Stimulated activated CD4-positive, alpha-beta T cell treated with anti-CD3 and anti-CD28 coated beads, Interleukin-15, amount 100 ng/mL, for 48 hours (primary cell): ENCODE measurements at places on chromosomes 1 and 21.

DNA sequence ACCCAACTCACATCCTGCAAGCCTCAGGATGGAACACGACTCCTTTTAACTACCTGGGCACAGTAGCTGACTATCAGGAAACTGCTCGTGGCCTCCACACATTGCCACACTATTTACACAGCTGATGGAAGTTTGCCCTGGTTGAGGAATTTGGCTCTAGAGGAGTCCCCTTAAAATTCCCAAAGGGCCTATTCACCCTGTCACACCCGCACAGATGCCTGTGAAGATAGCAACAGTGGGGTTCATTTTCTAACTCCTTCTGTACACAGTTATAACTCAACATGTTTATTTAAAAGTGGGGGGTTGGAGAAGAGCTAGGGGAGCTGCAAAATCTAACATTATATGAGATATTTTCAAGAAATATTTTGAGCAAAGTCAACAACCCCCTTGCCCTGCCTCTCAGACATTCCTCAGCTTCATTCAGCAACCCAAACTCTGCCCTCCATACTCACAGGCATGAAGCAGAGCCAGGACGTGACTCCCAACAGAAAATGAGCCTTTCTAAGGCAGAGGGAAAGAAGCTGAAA is 35.8 kb upstream of the CCN1 start:
- DNase-seq = no peak

GRCh38 chr21:41597227-41597626 is 89.3 kb upstream of the TMPRSS2 start:
- DNase-seq = no peak

DNA sequence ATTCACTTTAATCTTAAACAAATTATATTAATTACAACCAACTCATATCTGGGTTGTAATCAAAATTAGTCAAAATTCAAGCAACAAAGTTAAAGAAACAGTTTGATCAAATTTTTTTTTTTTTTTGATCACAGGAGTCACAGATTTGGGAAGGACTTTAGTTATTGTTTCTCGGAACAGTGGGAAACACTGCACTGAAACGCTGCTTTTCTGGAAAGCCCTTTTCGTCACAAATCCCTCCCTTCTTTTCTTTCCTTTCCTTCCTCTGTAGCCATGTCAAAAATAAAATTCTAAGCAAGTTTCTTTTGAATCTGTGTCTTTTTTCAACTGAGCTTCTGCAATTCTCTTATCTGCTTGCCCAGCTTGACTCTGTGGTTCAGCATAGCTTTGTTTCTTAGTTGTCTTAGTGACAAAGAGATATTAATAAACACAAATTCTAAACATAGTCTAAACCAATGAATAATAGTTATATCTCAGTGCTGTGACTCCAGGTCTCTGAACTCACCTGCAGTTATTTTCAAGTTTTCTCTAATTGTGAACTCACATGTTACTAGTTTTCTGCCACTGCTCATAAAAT is 53.8 kb downstream of the PTGS2 start:
- DNase-seq = no peak

DNA sequence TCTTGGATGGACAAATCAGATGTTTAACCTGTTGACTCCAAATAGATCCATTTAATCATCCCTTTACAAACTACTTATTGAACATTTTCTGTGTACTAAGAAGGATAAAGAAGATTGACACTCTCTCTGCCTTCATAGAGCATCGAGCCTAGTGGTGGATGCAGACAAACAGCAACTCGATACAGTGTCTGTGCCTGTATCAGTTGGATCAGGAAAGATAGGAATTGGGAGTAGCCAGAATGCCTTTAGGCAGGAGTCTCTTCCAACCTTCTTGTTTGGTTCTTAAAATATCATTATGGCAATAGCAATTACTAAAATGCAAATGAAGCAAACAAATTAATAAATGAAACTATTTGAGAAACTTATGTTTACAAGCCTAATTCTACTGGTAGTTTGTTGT is 89.0 kb upstream of the RAVER2 start:
- no peak for DNase-seq

DNA sequence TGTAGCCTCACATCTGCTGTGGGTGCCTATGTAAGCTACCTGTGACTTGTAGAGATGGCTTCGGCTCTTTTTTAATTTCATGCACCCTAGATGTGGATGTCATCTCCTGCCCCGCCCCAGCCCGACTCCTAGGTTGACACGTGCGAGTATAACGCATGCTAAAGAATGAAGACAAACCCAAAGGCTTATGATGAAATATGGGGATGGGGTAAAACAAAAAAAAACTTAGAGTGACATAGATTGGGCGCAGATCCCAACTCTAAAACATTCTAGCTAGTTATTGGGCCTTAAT is 613 bp upstream of the ERO1B start:
- no peak for DNase-seq

DNA sequence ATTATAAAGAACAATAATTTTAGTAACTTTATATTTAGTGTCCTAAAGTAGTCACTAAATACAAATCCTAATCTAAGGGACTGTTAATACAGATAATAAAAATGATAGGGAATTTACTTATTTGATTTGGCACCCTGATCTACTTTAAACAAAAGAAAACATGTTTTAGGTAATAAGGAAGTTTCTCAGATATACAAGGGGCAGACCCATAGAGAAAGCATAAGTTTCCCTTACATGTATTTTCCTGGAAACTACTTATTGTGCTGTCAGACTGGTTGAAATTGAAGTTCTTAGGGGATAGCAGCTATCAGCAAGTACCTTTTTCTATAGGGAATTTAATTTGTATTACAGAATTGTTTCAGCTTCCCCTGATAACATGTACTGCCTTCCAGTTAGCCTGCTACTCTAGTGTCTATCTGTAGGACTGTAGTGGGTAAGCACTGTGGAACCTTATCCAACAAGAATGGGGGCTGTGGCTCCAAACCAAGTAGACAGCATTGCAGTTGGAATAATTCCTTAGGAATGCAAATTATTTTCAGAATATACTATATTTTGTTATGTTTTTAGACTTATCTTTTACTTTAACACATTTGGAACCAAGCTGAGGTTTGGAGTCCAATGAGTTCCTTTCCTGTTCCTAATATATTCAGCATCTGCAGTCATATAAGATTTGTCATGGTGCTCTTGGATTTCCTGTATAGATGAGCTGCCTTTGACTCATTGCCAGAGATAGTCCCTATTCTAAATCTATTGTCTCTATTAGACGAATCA is 14.7 kb downstream of the MSH4 start:
- no peak for DNase-seq

DNA sequence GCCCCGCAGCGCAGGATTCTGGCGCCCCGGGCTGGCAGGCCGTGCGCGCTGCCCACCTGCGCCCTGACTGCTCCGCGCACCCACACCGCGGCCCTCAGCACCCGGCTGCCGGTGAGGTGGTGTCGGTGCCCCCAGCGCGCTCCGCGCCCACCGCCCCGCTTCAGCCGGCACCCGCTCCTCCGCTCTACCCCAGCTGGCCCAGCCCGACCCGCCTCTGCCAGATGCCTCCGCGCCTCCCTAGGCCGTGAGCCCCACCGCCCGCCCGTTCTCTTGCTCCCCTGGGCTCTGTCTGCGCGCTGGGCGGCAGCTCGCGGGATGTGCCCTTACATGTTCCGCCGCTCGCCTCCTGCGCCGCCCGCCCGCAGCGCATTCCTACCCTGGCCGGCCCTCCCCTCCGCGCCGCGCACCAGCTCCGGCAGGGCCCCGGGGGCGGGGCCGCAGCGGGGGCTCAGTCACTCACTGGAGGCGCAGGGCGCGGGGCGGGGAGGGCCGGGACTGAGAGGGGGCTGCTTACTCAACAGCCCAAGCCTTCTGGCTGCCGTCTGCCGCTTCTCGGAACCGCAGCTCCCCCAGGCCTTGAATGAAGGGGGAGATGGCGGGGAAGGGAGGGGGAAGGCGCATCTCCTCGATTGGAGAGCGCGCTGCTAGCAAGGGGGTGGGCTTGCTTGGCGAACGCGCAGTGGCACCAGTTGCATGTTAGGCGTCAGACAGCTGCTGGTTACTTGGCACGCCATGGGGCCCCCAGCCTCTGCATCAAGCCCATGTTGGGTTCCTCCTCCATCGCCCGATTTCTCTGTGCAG is at the start of gene PHLDA3:
Gene PHLDA3, minus strand, starts transcription at position 345 of the 801 bp plus-strand sequence. CDS start 402 bp downstream, outside the sequence.
- DNase-seq = no peak

GRCh38 chr1:173527151-173527826 is 50.2 kb downstream of the PRDX6 start:
- DNase-seq = no peak

- no peak for DNase-seq
Measured at GRCh38 chr1:203652724-203653461, 26.3 kb downstream of the ATP2B4 start.

GRCh38 chr1:116232989-116233514 is 121.9 kb downstream of the MAB21L3 start:
- DNase-seq = no peak

DNA sequence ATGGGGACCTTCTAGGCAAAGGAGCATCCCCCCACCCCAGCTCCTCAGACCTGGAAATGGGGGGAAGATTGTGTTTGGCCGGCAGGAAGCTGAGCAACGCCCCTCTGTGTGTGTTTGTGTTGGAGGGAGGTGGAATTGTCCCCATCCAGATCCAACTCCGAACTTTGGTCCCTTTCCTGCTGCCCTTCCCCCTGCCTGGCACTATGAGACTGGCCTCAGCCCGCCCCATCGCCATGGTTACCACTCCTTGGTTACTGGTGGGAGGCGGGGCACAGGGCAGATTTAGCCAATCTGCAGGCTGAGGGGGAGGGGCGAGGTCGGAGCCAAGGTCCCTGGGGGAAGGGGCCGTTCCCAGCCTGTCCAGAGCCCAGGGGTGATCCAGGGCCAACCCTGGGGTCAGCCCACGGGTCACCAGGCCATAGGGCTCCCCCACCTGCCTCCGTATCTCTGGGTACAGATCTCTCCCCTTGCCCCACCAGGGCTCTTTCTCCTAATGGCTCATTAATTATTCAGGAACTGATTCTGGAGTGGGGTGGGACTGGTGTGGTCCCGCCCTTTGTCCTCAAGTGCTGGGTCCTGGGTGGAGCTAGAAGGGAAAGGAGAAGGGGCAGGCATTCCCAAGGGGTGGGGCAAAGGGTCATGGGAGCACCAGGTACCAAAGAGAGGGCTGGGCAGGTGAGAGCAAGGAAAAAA is 15.2 kb downstream of the PTPRF start:
- DNase-seq = no peak

DNA sequence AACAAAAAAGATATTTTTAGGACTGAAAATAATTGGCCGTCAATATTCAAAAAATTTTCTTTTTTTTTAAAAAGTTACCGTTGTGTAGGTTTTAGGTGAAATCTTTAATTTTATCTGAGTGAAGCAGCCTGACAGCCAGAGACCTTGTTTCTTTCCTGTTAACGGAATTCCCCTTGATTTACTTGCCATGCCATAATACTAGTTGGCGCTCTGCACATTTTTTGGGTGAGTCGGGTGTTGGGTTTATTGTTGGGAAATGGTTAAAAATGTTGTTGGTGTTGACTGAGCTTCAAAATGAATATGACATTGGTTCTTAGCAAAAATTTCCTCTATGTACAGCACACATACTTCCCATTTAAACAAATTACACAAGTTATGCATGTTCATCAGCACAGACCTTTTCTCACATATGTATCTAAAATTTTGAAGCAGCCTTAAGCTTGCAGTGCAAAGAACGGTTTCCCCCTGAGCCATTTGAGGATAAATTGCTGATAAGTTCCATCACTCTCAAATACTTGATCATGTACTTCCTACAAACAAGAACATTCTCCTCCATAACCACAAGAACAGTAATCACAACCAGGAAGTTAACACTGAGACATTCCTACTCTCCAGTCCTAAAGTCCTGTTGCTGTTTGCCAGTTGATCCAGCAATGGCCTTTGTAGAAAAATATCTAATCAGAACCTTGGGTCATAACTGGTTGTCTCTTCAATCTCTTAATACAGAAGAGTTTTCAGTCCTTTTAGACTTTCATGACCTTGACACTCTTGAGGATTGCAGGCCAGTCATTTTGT is 34.2 kb downstream of the CAMTA1 start:
- DNase-seq = no peak

- no peak for DNase-seq
Measured at GRCh38 chr1:49630156-49630555, 393.6 kb downstream of the AGBL4 start.

DNA sequence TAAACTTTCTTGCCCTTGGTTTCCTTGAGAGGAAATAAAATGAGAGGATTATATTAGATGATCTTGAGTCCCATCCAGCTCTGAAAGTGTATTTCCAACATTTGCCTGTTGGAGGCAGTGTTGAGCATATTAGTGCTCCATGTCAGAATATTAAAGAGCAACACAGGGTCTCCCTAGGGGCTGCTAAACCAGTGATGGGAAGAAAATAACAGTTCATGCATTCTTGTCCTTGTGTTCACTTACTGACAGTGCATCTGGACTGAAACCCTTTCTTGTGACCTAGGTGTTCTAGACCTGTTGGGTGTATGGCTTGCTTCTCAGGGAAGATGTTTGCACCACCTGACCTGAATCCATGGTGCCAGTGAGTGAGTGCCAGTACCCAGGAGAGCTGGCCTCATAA is 124.7 kb upstream of the KIAA0040 start:
- no peak for DNase-seq

GRCh38 chr1:1941211-1941841 is 22.2 kb upstream of the TMEM52 start:
- DNase-seq = no peak

DNA sequence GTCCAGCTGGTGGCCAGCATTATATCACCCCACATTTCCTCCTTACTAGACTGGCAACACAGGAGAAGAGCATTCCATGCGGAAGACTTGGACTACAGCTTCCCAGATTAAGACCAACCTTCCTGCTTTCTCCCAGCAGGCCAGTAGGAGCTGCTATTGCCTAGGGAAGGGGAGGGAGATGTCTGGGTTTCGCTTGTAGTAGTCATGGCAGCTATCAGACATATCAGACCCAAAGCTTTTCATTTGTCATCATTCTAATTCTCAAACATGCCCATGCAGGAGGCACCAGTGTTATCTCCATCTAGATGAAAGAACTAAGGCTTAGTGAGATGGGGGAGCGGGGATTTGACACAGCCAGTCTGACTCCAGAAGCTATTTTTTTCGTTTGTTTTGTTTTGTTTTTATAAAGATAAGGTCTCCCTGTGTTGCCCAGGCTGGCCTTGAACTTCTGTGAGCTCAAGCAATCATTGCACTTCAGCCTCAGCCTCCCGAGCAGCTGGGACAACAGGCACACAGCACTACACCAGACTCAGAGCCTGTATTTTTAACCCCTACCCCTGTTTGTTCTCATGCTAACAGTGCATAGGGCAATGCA is 4.5 kb downstream of the PLA2G2A start:
- no peak for DNase-seq
